ENCODE measurements at places on chromosomes 3 and 15.

DNA sequence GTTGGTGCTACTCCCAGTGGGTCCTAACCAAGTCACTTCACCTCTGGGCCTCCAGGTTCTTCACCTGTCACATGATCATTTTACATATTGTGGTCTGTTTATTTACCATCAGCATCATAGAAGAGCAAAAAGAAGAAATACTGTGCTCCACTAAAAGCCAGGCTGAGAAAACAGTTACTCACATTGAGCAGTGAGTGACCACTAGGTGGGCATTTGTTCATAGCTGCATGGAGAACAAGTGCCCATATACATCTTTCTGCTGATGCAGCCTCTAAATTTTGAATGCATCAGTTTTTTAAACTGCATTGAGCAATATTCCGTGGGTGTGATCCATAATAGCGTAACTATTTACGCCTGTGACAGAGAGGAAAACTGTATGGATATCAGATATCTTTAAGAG is 76.2 kb downstream of the DCUN1D1 start:
- no peak for DNase-seq

GRCh38 chr3:133443649-133444422 is 44.0 kb downstream of the BFSP2 start:
- DNase-seq: no peak

GRCh38 chr3:119647171-119647570 is 13.2 kb downstream of the POPDC2 start:
- no peak for DNase-seq

DNA sequence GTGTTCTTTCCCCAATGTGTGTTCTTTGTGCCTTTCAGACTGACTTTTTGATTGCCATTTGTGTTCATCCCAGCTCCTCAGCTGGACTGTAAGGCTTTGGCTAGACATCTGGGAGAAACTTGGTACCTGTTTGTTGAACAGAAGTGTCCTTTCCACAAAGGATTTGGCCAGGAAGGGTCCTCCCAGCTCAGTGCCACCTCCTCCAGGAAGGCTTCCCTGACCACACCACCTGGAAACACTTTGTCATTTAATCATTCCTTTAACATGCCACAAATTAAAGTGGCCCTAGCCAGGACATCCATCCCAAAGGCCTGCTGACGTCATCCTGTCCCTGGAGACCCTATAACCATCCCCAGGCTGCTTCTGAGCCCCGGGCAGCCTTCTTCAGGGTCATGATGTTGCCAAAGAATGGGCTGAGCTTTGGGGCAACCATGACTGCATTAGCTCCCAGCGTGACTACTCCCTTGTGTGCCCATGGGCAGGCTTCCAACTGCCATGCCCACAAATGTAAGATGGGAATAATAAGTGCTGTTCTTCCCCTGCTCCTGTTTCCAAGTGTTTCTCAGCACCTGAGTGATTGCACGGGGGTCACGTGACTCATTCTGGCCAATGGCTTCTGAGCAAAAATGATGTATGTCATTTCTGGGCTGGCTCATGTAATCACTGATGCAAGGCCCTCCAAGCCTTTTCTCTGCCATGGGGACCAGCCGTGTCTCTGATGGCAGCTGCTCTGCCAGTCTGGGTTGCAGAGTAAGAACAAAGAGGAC is 112.5 kb upstream of the SMAD3 start:
- DNase-seq: no peak

GRCh38 chr15:31338318-31338878 is 11.8 kb downstream of the KLF13 start:
- no peak for DNase-seq

GRCh38 chr3:127799476-127800222 is 22.7 kb downstream of the MGLL start:
- no peak for DNase-seq

DNA sequence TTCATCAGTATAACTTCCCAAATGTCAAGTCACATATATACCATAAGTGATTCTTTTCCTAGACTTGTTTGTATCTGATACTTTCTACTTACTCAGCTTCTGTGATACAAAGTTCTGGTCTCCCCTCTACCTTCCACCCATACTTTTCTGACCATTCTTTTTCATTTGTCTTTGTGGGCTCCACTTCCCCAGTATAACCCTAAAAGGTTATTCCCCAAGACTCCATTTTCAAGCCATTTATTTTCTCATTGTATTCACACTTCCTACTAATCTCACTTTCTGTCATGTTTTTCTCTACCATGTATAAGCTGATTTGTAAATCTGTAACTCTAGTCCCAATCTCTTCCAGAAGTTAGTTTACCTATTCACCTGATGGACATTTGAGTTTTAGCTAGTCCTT is 34.0 kb downstream of the IQCB1 start:
- no peak for DNase-seq

DNA sequence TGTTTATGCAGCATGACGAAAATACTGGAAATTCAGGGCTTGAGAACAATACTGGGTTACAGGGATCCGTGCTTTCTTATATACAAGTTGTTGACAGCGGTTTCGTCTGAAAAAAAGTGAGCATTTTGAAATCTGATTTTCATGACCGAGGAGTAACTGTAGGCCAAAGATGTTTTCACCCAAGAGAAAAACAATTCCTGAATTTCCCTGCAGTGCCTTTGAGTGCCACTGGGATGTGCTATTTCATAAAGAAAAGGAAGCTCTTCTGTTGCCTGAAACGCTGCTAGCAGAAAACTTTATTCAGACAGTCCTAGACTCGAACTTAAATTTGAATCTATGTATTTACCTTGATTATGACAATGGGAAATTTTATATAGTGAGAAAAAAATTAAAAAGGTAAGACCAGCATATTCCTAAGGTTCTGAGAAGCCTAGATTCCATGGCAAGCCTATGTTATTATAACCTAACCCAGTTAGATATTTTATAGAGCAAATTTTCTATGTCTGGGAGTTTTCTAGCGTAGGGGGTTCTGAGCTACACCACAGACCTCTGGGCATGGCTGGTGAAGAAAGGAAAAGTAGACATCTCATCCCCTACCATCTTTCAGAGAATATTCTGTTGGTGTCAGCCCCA is 30.2 kb downstream of the KCNAB1 start:
- DNase-seq: no peak

DNA sequence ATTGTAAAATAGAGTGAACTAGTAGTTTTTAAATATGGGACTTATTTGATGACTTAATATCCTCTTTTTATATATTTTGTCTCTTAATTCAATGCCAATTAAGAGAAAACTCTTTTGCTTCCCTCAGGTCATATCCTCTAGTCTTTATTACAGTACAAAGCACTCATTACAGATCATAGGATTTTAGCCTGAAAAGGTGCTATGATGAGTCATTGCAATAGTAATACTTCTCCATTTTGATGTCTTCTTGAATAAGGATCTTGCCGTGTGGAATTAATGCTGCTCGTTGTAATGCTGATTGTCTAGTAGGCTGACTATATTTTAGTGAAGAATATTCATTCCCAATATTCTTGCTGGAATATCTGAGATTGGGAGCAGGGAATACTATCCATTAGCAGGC is 612.2 kb upstream of the GOLIM4 start:
- DNase-seq: no peak

DNA sequence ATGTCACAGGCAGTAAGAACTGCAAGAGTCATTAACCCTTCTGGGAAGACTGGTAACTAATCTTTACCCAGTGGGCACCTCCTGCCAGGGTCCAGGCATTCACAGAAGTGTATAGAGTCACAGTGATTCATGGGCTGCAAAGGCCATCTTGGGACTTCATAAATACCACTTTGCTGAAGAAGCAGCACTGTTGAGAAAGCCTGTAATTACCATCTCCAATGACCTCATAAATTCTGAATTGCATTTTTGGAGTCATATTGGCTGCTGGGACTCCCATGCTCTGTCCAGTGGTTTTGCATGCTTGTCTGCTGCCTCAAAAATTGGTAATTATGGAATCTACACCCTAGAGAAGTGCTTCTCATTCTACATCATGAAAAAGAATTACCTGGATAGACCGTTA is 837.2 kb downstream of the NTRK3 start:
- no peak for DNase-seq

DNA sequence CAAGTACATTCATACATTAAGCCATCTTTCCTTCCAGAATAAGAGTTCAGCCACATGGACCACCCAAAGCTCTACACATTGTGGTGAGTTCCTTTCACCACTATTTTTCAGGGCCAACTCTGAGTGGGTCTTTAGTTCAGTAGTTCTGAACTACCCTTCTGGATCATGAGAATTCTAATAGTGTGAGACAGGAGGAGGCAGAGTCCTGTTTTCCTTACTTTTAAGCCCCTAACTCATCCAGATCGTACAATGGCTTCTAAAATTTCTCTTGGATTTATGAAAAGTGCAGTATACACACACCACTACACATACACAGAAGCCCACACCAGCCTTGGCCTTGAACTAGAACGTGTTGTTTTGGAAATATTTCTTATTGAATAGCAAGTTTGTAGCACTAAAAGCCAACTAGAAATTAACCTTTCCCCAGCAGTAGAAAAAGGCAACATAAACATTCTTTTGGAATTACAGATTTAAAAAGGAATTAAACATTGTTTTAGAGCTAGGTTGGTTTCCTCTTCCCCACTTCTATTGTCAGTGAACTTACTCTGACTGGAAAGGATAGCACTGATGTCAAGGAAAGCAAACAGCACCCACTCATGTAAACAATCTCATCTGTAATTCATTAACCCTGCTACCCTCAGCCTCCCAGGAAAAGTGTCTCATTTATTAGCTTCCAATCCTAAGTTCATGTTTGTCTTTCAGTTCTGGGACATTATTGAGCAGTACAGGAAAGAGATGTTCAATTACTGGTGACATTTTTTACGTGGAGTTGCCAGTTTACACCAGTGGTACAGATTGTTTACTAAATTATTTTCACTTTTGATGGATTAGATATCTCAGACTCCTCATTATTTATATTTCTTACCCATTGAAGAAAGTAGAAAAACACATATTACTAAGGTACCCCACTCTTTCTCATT is 95.7 kb upstream of the AGTR1 start:
- DNase-seq: no peak

DNA sequence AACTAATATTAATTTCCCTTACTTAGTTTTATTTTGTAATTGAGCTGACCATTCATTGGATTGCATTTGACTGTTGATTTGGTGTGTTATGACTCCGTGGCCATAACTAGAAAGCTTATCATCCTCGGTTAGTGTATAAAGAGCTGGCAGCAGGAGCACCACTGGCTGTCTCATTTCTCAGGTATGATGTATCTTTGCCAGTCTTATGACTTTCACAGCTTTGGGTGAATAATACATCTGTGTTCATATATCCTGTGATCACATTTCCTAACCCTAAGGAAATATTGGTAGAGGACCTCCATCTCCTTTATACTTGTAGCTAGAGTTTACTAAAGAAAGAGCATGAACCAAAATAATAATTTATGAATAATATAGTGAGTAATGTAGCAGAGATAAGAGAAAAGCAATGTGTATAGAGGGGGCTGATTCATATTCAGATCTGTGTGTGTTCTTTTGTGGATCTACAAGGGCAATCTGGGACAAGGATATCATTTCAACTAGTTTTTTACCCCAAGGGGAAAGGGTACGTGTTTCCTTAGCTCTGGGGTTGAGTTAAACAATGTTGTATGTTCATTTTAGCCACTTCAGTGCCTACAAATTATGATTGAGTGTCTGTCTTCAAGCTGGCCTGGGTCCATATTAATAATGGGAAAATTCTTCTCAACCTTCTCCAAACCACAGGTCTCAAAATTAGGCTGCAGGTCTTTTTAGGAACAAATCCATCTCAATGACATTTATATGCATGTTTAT is 901.7 kb downstream of the NTRK3 start:
- DNase-seq: no peak

DNA sequence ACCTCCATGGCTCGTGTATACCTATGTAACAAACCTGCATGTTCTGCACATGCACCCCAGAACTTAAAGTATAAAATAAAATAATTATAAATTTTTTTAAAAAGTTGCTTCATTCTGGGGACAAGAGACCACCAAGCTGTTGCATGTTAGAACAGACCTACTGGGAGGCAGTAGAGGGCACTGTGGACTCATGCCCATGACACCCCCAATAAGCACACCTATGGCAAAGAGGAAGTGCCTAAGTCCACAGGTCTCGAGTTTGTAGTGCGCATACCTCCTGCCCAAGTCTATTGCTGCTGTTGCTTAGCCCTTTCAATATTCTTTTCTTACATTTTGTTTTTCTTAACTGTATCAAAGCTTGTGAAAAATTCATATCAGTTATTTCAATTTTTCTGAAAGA is 267.9 kb upstream of the THBS1 start:
- no peak for DNase-seq

GRCh38 chr15:70826634-70827033 is 27.3 kb downstream of the LARP6 start:
- DNase-seq: no peak

DNA sequence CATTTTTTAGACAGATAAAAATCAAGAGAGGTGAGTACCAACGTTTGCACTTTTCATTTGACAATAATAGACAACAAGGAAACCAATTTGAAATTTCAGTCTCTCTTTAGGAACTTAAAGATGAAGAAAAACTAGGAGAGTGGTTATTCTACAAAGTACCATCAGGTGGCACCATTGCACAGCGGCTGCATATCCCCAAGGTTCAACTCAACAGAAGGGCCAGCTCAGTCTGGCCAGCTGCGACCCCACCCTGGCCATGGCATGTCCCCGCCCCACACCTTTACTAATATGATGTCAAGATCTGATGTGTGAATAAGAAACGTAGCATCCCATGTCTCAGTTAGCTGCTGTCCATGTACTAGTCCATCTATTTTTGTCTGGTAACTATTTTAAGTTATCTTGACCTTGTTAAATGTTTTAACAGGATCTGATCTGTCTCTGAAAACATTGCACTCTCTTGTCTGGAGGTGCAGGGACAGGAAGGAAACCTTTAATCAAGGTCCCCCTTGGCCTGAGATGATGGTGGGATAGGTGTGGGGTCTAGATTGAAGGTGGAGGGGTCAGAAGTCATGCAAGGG is 35.5 kb upstream of the CGNL1 start:
- no peak for DNase-seq

DNA sequence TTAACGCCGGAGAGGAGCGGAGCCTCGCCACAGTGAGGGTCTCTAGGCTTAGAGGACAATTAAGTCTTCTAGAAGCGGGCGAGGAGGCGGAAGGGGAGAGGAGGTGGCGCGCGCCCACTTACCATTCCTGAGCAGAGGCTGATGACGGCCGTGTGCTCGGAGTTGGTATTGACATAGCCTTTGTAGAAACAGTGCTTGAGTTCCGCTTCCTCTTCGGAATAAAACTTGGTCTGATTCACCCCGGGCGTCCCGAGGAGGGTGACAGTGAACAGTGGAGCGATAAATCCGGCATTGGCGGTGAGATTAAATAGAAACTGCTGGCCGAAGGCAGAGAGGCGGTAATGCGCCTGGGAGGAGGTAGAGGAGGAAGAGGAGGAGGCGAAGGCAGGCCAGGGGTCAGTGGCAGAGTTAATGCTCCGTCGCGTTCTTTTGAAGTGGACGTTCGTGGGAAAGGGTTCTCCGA is 1.3 kb downstream of the ADAMTS9 start:
- DNase-seq: no peak
